ENCODE measurements at places on chromosomes 11 and 22.

GRCh38 chr22:21564411-21564810, 3.1 kb upstream of the UBE2L3 start:
- no peak for DNase-seq

GRCh38 chr11:81839976-81840375, 893.7 kb downstream of the FAM181B start:
- no peak for DNase-seq

- DNase-seq = no peak
These were observed 125.7 kb downstream of the WT1 start for GRCh38 chr11:32309530-32310213.

- DNase-seq = no peak
These were observed 62.0 kb upstream of the THY1 start for GRCh38 chr11:119484741-119485605.

- no peak for DNase-seq
These were observed 133.4 kb downstream of the DCDC1 start for GRCh38 chr11:31236143-31236542.

DNA sequence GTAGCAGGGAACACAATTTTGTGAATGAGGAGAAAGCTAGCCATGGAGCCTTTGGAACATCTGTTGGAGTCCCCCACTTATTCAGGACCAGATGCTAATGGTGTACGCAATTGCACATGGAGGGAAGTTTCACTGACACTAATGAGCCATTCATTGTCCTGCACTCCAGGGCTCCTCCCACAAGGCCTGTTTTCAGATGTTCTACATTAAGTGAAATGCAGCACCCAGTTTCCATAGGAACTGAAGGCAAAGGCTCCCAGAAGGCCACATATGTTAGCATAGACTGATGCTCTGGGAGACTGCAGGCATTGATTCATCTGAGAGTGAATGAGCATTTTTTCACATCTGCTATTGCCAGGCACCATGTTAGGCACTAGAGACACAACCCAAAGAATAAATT, 399.5 kb downstream of the ETS1 start:
- DNase-seq = no peak

DNA sequence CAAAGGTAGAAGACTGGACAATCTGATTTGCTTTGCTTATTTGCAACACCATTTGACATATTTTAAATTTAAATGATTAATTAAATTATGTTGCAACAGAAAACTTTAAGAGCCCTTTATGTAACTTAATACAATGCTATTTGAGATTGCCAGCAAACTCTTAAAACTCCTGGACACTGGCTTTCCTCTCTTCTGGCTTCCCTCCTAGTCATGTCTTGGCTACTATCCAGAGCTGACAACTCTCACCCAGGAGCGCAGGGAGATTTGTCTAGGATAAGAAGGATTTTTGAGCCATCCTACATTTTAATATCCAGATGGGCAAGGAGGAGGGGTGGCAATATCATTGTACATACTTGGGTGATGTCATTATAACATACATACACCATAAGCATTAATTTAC, 134.3 kb downstream of the ELP4 start:
- DNase-seq = no peak

DNA sequence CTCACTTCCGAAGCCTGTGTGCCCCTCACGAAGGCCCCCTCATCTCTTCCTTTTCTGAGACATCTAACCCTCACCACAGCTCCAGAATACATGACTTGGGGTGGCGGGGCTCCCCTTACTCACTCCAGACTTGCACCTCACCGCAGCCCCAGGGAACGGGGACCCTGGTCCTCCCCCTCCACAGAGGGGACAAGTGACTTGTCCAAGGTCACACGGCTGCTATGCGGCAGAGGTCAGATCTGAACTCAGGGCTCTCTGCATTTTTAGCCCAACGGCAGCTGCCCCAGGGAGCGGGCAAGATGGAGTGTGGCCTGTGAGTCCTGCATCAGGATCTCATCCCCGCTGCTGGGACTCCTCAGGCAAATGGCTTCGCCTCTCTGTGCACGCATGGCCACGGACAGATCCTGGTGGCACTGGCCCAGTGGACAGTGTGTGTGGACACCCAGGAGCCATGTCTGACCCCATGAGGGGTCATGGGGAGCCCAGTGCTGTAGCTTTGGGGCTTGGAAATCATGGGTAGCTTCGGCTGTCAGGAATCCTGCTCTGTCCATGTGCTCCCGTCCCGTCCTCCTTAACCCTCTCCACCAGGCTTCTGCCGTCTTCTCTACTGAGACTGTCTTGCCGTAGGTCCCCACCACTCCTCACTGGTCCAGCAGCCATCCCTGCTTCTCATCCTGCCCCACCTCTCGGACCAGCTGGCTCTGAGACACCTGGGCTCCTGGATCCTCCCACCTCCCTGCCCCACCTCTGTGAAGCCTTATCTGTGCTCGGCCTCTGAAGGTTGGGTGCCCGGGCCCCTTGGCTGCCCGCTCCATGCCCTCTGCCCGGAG, 48.0 kb upstream of the CARS1 start:
- DNase-seq = no peak

GRCh38 chr11:110093407-110094297, 460 bp downstream of the ZC3H12C start:
- DNase-seq = no peak

GRCh38 chr22:50298937-50299784, 8.3 kb downstream of the PLXNB2 start:
- no peak for DNase-seq

DNA sequence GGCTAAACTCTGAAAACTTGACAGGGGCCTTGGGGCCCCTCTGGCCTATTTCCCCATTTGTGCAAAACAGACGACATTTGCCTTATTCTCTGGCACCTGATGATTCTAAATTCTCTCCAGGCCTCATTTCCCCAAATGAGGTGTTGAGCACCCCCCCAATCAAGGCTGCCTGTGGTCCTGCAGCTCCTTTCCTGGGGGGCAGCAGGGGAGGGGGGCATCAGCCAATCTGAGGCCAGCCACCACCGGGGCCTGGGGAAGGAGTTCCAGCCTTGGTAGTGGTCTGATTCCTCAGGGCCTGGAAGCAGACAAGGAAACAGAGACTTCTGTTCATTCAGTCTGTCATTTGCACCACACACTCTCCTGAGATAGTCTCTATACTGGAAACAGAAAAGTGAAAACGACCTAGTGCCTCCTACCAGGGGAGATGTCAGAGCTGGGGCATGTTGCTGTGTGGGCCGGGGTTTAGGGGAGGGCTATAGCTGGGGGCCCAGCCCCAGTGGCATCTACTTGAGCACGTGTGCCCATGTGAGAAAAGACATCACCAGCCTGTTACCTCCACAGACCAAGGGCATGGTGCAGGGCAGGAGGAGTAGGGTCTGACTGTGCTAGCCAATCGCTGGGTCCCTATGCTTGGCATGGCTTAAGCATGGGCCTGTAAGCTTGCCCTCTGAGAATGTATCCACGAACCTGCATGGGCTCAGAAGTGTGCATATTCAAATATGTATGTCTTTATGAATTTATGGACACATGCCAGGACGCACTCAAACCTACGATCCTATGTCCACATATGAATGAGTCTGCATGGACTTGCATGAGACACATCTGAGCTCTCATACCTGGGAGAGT, 1.8 kb upstream of the TPBGL start:
- DNase-seq = no peak

DNA sequence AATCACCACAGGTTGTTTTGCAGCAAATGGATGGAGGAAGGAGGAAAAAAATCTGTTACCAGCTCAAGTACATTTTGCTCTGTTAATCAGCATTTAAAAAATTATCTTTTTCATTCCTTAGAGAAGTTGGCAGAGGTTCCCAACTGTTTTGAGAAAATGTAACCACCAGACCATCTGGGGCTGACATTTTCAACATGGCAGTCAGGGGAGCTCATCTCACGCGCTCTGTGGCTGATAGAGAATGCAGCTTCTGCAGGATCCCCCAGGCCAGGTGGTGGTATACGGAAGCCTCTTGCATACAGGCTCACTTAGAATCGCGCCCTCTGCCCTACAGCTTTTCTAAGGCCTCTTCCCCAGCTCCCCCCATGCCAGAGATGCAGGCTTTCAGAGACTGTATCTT, 68.0 kb upstream of the OPCML start:
- DNase-seq = no peak

DNA sequence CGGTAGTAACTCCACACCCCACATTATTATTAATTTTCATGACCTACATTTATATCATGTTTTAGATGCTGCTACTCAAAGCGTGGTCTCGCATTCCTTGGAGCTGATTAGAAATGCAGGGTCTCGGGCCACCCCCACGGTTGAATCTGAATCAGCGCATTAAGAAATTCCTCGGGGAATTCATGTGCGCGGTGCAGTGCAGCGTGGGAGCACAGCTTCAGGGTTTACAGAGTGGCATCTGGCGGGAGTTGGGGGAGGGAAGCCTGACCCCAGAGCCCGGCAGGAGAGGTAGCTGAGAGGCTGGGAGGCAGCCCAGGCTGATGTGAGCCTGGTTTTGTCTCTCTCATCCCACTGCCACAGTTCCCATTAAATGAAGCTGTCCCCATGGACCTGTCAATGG, 48.1 kb upstream of the DAGLA start:
- DNase-seq = no peak

DNA sequence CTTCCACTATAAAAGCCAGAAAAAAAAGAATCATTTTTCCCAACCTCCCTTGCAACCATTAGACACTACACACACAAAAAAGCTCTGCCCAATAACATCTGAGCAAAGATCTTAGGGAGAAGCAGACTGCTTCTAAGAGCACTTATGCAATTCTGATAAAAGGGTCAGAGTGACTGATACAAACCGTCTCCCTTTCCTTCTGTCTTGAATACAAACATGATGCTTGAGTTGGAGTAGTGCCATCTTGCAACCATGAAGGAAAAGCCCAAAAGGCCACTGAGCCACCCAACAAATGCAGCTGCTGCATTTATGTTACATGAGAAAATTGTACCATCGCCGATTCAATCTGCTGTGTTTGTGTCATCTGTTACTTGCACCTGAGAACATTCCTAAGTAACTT, 47.6 kb upstream of the EED start:
- no peak for DNase-seq

GRCh38 chr22:44496305-44496704, 1.7 kb downstream of the RTL6 start:
- no peak for DNase-seq

- no peak for DNase-seq
These were observed 756 bp downstream of the CLNS1A start for GRCh38 chr11:77636731-77637344.

DNA sequence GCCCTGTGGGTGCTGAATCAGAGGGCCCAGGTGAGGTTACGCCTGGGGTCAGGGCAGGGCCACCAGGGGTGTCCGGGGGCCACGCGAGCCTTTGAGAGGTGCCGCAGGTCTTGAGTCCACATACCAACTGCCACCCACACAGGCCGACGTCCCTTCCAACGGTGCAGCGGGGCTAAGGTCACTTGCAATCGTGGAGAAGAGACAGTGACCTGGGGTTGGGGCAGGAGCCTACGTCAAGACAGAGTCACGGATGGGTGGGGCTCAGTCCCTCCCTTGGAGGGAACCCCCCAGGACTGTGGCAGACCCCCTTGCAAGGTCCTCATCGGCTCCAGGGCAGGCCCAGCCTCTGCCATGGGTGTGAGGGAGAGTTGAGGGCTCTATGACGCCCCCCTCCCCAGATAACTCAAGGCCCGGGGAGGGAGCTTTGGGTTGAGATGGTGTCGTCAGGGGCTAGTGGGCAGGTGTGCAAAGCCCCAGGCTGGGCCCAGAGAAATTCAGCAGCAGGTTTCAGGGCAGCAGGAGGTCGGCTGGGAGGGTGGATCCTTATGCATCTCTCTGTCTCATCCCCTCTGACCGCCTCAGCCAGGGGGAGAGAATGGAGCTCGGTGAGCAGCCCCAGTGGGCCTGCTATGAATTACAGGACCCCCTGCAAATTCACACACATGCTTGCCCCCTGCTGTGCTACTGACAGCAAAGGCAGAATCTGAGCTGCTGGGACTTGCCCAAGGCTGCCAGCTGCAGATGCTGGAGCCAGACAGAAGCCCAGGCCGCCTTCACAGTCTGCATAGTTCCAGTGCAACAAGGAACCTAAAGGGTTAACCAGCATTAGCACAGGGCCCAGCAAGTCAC, 60.0 kb downstream of the MYEOV start:
- no peak for DNase-seq

DNA sequence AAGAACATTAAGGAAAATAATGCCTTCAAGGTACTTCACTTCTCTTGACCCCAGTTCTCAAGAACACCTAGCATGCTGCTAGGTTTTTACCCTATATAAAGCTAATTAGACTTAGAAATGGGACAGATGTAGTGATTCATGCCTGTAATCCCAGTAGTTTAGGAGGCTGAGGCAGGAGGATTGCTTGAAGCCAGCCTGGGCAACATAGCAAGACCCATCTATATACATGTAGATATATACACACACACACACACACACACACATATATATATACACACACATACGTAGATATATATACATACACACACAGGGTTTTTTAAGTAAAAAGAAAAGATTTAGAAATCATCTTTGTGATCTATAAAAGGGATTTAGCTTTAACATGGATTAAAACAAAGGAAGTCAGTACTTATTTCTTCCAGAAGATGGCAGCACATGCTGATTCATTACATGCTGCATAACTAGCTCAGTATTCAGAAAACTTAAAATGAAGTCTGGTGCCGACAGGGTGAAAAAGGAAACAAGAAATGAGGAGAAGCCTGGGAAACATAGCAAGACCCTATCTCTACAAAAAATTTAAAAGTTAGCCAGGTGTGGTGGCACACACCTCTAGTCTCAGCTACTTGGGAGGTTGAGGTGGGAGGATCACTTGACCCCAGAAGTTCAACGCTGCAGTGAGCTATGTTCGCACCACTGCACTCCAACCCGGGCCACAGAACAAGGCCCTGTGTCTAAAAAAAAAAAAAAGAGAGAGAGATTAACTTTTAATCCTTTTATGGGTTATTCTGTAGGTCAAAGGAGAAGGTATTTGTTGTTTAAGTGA, 28.5 kb upstream of the RBX1 start:
- DNase-seq = peak; percentile 27

DNA sequence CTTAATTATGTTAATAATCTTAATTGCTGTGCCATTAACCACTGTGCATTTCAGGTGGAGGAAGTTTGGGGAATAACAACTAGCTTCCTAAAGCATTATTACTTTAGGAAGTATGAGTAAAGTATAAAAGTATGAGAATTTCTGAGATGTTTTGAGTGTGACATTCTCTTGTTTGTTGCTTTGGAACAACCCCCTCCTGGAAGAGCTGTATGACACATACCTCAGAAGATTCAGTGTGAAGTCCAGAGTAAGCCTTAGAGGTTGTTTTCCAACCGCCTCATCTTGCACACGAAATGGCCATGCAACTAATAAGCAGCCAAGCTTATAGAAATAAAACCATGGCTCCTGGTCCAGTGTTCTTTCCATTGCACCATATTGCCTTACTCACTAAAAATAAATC, 21.7 kb downstream of the CCDC81 start:
- DNase-seq = no peak

- DNase-seq = no peak
These were observed 61.3 kb upstream of the BARX2 start for GRCh38 chr11:129314371-129314770.

- DNase-seq = no peak
These were observed 5.8 kb downstream of the THRSP start for GRCh38 chr11:78069465-78069864.

GRCh38 chr11:75642402-75643113, 26.3 kb downstream of the MAP6 start:
- no peak for DNase-seq

GRCh38 chr11:70483077-70483861, 84.9 kb downstream of the CTTN start:
- DNase-seq = peak; percentile 42

Data from GM19239 (cell line).